Occipital lobe (tissue), 3 donors: ENCODE measurements at places on chromosomes 2 and 18.

DNA sequence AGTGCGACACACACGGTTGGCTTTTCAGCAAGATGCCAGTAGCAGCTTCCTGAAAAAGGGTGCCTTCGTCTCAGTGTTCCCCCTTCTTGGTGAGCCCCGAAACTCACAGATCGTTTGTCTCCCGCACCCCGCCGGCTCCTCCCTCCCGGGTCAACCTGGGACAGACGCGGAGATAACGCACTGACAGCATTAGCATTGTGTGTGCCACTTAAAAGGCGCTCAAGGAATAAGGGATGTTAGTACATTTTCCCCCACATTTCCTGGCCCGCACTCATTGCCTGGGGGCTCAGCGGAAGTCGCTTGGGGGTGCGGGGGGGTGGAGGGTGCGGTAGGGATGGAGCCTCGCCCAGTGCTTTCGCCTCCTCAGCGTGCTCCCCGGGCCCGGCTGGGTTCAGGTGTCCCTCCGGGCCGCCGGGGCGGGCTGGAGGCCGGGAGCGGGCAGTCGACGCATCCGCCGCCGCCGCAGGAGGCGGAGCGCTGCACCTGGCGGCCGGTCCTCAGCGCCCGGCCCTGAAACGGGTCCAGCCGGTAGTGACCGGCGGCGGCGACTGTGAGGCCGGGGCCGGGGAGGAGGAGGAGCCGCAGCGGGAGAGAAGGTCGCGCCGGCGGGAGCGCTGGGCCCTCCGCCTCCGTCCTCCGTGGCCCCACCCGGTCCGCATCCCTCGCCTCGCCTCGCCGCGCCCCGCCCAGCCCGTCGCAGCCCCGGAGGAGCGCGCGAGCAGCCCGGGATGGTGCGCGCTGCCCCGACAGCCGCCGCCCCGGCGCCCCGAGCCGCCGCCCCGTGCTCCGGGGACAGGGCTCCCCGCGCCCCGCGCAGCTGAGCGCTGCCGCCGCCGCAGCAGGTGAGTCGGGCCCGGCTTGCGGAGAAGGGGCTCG lies at the start of gene MFSD6:
Gene MFSD6 (plus strand): TSS at position 694 of the 876 bp plus-strand sequence. CDS start 27,675 bp downstream, outside the sequence.
- DNase-seq, result peak; percentile 52

DNA sequence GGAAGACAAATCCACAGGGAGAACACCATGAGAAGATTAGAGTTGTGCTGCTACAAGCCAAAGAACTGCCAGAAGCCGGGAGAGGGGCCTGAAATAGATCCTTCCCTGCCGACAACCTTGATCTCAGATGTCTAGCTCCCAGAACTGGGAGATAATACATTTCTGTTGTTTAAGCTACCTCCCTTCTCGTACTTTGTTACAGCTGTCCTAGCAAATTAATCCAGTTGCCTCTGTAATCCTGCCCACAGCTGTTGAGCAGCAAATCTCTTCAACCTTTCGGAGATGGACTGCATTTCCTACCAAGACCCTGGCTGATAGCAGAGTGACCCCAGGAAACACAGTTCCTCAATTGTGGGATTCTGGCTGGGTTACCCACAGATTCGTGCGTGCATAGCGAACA lies 2.6 kb upstream of the TBC1D8 start:
- no peak for DNase-seq

DNA sequence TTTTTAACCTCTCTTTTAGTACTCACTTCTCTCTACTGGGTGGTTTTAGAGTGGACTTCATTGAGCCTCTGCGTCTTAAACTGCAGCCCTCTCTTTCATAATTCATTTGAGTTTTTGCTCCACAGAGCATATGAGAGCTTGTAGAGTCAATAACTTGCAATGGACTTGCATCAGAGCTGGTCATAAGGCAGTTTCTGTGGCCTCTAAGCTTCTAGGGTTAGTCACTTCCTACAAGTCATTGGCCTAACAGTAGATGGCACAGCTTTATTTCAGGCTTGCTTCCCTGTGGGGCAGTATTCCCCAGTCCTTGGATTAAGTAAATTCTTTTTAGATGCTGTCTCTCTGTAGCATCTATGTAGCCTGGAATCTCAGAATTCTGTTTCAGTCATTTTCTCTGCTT lies 1435.7 kb downstream of the LRP1B start:
- DNase-seq, result peak; percentile 0

- DNase-seq, result no peak
These were observed 33.1 kb downstream of the LHCGR start for GRCh38 chr2:48722391-48722790.

GRCh38 chr2:183868707-183869106 lies 729.6 kb upstream of the ZNF804A start:
- no peak for DNase-seq

DNA sequence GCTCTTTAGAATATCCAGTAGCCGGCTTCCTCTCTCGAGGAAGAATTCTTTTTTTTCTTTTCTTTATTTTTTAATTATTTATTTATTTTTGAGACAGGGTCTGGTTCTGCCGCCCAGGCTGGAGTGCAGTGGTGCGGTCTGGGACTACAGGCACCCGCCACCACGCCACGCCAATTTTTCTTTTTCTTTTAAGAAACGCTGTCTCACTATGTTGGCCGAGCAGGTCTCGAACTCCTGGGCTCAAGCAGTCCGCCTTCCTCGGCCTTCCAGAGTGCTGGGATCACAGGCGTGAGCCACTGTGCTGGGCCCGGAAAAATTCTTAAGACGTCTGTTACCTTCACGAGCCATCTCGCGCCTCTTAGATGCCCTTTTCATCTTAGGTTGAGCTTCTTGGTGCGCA lies 931 bp upstream of the TMEM131 start:
- DNase-seq, result no peak

GRCh38 chr18:35508746-35509338 lies 11.1 kb upstream of the INO80C start:
- DNase-seq, result no peak
